Glutamatergic neuron (in vitro differentiated cells): ENCODE measurements at places on chromosomes 7 and 10. TPM values are rescaled to one million over a fixed set of nuclear protein-coding genes. Genes with fewer than 3 reads are reported as not detected.

DNA sequence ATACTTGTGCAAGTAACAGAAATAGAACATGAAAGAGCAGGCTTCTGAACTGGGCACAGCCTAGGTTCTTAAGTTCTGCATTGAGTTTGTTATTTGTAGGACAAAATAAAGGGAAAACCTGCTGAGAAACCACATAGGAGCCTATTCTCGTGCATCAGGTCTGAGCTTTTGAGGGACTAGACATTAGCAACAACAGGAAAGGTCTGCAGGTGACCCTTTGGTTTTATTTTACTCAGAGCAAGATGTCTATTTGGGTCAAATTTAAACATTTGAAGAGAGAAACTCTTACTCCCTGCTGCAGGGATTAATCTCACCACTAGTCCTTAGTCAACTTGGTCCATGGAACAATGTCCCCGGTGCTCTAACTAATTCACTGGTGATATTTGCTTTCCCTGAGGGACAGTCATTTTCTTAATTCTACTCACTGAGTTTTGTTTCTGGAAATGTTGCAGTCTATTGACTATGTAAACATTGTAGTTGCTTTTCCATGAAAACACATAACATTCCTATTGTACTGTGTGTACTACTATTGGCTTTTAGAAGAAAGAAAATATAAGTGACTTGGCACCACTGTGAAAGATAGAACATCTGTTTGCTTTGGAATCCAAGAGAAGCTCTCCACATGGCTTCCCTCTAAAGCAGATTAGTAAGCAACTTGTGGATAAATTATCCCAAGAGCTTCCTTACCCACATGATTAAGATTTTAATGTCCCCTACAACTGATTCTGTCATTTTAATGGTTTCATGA, 108.2 kb downstream of the CHRM2 start:
- no peak for DNase-seq

DNA sequence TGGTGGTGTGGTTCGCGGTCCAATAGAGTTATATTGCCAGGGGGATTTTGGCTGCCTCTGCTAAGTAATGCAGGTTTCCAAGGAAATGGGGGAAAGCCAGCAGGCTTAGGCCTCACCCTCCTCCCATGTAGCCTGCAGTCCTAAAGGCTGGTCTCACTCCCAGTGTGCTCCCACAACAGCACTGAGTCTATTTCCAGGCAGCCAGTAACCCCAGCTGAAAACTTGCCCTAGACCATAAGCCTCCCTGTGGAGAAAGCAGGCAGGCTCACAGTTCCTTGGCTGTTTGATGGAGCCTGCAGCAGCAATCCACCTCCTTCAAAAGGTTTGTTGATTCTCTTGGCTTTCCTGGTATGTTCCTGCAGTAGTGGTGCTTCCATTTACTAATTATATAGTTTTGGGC, 220.0 kb upstream of the ZNF804B start:
- DNase-seq: no peak

DNA sequence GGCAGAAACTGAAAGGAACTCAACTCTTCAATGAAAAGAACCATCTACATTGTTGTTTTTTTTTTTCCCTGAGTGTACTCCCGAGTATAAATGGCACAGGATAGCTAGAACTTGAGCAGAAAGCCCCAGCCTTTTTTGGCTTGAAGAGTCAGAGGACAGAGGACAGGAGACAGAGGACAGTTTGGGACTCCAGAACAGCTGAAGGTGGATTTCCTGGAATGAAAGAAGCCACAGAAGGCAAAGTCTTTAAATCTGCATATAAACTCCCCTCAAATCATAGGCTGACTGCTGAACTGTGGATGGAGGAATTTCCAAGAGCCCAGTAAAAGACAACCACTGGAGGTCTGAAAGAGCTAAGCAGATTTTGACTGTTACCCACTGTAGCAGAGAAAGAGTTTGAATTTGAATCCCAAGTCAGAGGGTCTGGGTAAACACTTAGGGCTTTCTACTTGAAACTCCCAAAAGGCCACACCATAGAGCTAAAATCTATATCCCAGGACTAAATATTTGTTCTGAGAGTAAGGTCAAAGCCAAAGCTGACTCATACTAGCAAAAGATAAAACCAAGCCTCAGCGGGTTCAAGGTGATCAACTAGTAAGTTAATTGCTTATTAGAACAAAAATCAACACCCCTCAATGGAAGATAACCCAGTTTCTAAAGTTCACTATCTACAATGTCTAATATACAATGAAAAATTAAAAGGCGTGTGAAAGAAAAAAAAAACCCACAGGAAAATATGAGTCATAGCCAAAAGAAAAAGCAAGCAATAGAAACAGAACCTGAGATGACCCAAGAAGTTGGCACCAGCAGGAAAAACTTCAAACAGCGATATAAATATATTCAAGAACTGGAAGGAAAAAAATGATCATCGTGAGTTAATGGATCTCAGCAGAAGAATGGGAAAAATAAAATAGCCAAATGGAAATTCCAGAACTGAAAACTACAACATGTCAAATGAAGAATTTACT, 1.8 kb upstream of the OPN1SW start:
- no peak for DNase-seq

- DNase-seq: no peak
Observed at GRCh38 chr10:30027057-30028005, 32.1 kb downstream of the JCAD start.

DNA sequence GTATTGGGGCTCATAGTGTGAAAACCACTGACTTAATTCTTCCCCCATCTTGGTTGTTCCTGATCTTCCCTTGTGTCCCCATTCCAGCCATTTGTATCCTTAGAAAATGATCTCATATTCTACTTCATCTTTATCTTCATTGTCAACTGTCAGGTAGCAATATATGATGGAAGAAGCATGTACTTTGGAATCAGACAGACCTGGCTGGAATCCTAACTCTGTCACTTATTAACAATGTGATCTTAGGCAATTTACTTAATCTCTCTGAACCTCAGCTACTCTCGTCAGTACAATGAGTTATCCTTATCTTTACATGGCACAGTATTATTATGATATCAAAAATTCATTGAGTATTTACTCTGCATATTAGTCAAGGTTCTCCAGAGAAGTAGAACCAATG, 10.1 kb downstream of the CFTR start:
- no peak for DNase-seq

DNA sequence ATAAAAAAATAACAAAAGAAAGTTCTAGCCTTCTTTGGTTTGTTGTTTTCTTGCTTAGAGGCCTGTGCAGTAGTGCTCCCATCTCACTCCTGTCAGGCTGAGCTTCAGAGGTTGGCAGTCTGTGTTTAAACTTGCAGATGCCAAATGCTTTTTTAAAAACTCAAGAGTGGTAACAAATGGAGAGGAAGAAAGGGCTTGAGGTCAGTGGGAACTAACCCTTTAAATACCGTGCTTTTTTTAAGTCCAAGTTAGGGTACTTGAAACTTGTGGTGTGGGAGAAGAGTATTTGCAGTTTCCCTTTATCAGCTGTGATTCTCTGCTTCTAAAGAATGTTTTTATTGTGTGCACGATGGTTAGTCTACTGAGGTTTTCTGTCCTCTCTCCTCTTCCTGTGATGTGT, 29.4 kb downstream of the ZRANB1 start:
- DNase-seq: no peak

Gene CYP3A5
- total RNA-seq: not detected

Gene AGMO
- total RNA-seq: 1.2 TPM

Gene KIF5B
- 105 TPM for total RNA-seq

Gene CRYGN
- total RNA-seq: not detected
